ENCODE measurements at places on chromosomes 5 and 9. TPM values are rescaled to one million over a fixed set of nuclear protein-coding genes. Genes with fewer than 3 reads are reported as not detected.

CORO2A gene
- 13.0 TPM for total RNA-seq

CATSPER3 gene
- not detected for total RNA-seq

WDR31 gene
- total RNA-seq, result 1.3 TPM

DNA sequence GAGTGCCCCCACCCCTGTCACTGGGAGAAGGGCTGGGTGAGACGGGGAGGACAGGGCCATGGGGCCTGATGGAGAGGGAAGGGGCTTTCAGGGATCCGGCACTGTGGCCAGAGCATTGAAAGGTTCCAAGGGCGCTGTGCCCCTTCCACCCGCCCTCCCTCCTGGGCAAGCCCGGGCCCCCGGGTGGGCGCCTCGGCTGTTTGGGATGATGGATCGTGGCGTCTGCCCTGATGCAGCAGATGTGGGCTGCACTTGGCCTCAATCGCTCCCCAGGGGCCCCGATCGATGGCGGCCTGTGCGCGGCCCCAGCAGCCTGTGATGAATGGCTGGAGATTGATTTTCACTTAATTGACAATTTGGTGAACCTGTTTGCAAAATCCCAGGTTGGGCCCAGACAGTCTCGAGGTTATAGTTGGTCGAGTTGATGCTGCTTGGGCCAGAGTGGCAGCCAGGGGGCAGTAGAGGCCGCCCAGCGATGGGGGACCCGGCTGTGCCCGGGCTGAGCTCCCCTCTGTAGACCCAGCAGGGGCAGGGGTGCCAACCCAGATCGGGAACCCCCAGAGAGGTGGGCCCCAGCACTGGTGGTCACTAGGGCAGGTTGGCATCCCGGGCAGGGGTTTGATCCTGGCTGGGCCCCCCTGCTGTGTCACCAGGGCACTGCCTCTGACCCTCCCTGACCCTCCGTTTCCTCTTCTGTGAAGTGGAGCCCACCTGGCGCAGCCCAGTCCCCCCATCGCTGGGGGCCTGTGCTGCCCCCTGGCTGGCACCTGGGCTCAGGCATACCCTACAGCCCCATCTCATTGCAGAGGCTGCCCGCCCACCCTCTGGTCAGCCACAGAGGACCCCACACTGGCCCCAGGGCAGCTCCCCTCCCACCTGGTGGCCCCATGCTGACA is 34.7 kb downstream of the LHX3 start:
- DNase-seq, result peak; percentile 60

- no peak for DNase-seq
Observed at GRCh38 chr5:13865312-13865711, 79.2 kb downstream of the DNAH5 start.

All from stomach (tissue), 19 donors.